Hematopoietic multipotent progenitor cell treated with erythropoietin and hydrocortisone succinate and interleukin-3 and kit ligand, for 8 days (in vitro differentiated cells): ENCODE measurements at places on chromosomes 6 and 20.

DNA sequence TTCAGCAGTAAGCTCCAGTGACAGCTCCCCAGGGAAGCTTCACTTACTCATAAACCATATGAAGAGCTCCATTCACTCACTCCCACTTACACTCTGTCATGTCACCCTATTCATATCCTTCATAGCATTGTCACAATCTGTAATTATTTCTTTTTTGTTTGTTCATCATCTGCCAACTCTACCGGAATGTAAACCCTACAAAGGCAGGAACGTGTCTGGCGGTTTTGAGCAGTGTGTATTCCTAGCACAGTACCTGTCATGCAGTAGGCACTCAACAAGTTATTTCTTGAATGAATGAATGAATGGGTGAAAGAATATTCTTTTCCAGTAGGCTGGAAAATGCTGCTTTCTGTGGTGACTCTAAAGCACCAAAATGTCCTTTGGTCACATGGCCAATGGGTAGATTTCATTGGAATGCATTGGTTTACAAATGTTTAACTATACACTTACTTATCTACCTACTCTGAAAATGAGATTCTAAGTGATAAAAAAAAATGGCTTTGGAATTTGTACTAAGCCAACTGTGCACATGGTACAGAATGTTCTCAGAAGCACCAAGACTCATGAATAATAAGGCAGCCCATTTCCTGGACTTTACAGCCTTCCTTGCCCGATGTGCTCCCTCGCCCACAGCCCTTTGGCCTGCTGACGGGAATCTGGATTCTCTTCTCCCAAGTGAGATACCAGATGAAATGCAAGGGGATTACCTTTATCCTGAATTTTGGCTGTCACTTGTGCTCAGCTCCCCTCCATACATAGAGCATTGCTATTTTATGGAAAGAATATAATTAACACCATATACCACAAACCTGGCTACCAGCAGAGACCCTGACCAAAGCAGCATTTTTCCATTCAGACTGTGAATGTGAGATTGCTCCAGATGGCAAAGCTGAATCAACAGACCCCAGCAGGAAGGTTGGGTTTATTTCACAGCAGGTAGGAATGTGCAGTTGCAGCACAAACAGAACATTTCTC, 273.3 kb downstream of the ALDH8A1 start:
- no peak for DNase-seq

DNA sequence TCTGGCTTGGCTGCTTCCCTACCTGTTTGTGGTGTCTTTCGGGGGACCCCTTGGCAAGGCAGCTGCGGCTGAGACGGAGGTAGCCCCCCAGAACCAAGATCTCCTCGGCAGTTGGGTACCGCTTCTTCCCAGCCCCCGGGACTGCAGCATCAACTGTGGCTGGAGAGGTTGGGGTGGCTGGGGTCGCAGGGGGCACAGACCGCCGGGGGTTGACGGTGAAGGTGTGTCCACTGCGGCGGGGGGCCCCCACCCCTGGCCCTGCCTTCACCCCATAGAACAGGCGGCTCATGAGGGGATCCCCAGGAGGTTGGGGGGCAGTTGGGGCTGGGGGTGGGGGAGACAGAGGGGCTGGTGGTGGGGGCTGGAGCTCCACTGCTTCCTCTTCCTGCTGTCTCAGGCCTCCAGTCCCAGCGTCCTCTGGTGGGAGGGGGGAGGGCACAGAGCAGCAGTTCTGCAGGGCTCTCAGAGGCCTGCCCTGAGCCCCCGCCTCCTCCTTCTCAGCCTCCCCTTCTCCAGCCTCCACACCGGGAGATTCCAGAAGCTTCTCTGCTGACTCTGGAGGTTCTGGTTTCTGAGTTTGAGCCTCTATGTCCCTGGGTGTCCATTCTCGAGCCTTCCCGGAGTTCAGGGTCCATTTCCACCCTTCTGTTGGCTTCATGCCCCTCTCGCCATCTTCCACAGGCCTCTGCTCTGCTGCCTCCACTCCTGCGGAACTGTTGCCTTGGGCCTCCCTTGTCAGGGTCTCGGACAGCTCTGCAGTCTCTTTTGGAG, 1.9 kb downstream of the PPP1R18 start:
- peak; percentile 32 for DNase-seq

DNA sequence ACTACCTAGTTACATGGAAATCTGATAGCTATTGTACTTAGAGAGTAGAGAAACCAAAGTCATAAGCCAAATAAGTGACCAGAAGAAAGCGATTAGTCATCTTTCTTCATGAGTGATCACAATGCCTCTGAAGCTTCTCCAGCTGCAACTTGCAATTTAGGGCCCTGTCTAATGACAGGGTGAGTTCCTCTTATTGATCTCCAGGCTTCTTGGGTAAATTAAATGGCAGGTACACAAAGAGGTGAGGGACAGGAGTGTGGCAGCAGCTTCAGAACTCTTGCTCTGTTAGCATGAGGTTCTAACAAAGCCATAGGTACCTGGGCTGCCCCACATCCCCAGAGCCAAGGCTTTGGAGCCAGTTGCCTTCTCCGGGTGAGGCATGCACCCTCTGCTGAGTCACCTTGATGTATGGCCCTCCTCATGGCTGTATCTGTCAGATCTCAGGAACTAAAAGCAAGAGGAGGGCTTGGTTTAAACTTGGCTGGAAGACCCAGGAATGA, 60.8 kb downstream of the PRDM1 start:
- DNase-seq = no peak

DNA sequence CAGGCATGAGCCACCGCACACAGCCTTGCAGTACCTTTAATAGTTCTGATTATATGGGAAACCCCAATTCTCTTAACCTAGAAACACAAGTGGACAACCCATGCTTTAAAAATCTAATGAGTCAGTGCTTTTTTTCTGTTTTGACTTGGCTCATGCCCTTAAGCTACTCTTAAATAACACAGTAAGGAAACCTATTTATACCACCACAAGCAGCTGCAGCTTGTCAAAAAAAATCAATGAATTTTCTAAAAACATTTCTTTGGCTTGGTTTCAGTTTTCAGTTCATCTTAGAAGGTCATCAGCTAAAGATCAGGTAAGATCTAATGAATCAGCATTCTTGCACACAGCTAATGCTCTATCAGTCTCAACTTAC, 124.1 kb upstream of the DST start:
- no peak for DNase-seq

GRCh38 chr6:36984581-36985416, 1.2 kb downstream of the MTCH1 start:
- DNase-seq = peak; percentile 23

DNA sequence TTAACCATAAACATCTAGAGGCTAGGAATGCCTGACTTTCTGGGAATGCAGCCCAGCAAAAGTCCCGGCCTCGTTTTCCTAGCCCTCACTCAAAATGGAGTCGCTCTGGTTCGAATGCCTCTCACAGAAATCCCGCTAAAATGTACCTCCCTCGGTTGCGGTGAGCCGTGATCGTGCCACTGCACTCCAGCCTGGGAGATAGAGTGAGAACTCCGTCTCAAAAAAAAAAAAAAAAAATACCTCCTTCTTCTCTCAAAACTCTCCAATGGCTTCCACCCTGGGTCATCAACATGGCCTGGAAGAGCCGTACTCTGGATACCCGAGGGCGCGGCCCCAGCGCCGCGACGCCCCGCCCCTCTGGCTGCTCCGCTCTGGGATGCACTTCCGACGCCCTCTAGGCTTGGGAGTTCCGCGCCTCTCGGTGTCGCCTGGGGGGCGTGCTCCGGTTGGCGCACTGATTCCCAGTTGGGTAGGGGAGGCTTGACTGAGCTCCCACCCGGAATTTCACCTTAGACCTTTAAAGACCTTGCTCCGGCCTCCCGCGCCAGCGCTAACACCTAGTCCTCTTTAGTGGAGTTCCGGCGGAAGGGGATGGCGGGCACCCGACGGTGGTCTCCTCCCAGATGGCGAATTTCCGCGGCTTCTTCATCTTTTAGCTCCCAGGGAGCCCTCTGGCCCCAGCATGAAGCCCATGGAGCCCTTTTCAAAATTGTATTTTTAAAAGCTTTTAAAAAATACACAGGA, 12.3 kb downstream of the HMGN4 start:
- peak; percentile 74 for DNase-seq

- DNase-seq = no peak
Observed at GRCh38 chr6:94270091-94270948, 851.0 kb upstream of the EPHA7 start.

- DNase-seq = no peak
Observed at GRCh38 chr6:113049190-113049589, 702.1 kb downstream of the RFPL4B start.

DNA sequence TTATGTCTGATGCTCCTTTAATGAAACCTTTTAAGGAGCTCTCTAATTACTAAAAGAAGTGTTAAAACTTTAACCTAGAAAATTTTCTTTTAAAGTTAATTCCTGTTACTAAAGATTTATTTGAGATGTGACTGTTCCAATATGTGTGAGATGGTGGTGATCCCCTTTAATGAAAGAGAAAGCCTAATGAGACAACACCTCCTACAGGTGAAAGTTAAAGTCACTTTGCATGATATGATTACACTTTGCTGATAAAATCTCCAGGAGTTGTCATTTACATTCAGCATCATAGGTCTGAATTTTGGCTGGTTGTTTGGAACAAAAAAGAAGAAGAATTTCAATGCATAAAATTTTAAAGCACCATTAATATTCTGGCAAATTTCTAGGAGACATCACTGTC, 307.4 kb downstream of the TRDN start:
- DNase-seq = no peak

GRCh38 chr6:118325220-118325860, 222.8 kb upstream of the PLN start:
- no peak for DNase-seq

DNA sequence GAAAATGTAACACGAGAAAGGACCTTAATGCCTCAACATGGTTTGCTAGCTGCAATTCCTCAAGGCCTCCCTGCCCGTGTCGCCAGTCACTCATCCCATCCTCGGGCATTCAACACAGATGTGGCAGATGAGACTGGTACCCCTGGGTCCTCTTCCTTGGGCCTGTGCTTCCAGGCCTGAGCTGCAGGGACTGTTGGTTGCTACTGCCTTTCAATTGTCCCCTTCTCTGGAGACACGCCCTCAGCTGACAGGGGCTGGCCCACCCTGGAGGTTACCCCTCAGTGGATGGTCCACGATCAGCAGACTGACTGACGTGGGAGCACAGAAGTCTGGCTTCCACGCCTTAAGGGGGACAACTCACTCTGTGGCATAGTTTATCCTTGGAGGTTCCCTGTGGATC, 495.1 kb upstream of the CHD6 start:
- no peak for DNase-seq

DNA sequence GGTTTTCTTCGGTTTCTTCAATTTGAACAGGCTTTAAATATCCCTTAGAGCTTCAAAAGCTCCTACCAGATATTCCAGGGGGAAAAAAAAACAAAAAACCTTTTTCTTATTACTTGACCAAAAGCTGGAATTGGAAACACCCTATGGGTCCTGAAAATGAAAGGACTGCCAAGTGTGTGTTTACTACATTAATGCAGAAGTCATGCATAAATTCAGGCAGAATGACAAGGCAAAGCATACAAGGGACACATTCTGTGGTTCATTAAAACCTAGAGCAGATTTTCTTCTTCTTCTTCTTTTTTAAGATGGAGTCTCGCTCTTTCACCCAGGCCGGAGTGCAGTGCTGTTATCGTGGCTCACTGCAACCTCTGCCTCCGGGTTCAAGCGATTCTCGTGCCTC, 119.1 kb downstream of the GMDS start:
- no peak for DNase-seq

GRCh38 chr6:156602066-156602385, 175.2 kb upstream of the ARID1B start:
- DNase-seq = no peak

- DNase-seq = peak; percentile 40
Observed at GRCh38 chr6:33172688-33173534, 19.4 kb downstream of the COL11A2 start.

GRCh38 chr6:52984247-52984646, 10.8 kb downstream of the GSTA4 start:
- peak; percentile 65 for DNase-seq

DNA sequence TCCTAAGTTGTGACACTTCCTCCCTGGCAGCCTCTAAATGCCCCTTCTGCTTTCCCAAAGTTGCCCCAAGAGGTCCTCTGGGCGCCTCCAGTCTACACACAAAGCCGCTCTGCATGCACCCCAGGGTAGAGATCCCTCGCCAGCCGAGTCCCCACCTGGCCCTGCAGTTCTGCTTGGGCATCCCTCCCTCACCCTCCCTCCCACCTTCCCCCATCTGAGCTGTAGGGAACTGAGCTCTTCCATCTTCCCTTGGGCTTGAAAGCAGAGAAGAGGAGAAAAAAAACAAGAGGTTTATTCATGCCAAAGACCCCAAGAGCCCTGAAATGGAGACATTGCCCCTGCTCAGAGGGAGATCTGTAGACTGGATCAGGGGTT, 5.7 kb upstream of the FGD2 start:
- no peak for DNase-seq

DNA sequence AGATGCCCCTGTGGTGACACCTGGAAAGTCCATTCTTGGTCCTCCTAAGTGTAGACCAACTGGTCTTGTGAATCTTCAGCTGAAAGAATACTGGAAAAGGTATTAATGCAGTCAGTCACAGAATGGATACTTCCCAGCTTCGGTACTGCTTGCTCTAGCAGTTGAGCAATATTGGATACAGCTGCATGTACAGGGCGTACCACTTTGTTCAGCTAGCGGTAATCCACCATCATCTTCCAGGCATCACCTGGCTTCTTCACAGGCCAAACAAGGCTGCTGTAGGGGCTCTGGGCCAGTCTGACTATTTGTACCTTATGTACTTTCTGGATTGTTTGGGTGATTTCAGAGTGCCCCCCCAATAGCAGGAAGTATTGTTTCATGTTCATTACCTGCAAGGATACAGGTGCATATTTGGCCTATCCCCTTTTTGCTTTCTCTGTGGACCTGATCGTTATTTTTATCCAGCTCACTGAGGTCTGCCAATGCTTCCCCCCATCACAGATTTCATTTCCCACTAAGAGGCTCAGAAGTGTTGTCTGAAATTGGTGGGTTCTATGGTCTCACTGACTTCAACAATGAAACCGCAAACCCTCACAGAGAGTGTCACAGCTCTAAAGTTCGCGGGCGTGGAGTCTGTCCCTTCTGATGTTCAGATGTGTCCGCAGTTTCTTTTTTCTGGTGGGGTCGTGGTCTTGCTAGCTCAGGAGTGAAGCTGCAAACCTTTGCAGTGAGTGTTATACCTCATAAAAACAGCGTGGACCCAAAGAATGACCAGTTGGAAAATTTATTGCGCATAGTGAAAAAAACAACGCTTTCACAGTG, 52.2 kb downstream of the TRIM27 start:
- DNase-seq = no peak

DNA sequence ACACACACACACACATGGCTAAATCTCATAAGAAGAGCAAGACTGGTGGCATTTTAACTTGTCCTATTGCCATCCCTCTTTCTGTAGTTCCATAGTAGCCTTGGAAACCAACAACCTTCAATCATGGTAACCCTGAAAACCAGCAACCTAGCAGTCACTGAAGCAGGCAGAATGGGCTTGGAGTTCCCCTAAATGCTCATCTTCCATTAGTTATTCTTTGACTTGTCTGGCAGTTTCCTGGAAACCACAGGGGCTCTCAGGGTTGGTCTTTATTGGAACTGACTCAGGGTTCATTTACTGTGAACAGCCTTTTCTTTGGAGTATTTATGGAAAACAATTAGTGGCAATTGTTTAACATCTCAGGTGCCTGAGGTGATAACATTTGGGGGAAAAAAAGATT, 19.4 kb upstream of the BRPF3 start:
- no peak for DNase-seq
